ENCODE measurements at places on chromosomes 1 and 21. TPM values are rescaled to one million over a fixed set of nuclear protein-coding genes. Genes with fewer than 3 reads are reported as not detected.

DNA sequence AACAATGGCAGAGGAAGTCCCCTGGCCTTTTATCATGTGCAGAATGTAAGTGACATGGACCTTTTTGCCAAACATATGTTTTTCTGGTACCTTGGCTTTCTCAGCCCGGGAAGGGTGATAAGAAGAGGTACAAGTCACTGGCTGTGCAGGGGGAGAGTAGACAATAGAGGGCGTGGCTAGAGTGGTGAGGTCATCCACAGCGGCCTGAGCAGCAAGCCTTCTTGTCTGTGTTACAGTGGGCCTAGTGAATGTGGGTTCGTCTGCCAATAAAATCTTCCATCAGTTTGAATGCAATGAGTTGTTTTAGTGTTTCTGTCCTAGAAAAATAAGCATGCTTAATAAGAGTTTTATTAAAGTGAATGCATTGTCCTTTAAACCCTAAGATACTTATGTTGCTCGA is 59.0 kb upstream of the PGD start:
- peak; percentile 100 for ATAC-seq

DNA sequence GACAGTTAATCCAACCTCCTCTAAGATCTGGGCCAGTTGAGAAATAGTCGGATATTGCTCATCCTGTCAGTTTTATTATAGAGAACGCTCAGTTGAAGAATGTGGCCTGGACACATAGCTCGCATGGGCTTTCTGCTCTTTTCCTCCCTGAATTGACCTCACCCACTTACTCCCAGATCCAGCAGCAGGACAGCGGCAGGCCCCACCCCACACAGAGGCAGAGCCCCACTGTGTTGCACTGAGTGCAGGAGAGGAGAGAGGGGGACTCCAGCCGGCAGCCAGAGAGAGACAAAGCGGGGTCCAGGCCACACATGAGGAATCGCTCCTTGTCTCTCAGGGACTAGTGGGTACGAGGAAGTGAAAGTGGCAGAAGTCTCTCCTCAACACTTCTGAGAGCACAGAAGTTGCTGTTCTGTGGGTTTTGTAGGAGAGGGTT is 78.6 kb downstream of the LAMC1 start:
- ATAC-seq = no peak

GRCh38 chr1:183185941-183186490 is at the start of gene LAMC2:
TSS of gene LAMC2 (plus strand) at chr1:183186264. CDS start at chr1:183186353, 89 bp downstream.
- ATAC-seq = peak; percentile 73

GRCh38 chr1:184865831-184866230 is 108.5 kb downstream of the NIBAN1 start:
- ATAC-seq = no peak

The SPRR3 gene
- total RNA-seq = not detected

The SLC6A9 gene
- total RNA-seq = 7.2 TPM

- ATAC-seq = peak; percentile 8
These were observed 7.4 kb downstream of the PEX10 start for GRCh38 chr1:2404890-2405511.

DNA sequence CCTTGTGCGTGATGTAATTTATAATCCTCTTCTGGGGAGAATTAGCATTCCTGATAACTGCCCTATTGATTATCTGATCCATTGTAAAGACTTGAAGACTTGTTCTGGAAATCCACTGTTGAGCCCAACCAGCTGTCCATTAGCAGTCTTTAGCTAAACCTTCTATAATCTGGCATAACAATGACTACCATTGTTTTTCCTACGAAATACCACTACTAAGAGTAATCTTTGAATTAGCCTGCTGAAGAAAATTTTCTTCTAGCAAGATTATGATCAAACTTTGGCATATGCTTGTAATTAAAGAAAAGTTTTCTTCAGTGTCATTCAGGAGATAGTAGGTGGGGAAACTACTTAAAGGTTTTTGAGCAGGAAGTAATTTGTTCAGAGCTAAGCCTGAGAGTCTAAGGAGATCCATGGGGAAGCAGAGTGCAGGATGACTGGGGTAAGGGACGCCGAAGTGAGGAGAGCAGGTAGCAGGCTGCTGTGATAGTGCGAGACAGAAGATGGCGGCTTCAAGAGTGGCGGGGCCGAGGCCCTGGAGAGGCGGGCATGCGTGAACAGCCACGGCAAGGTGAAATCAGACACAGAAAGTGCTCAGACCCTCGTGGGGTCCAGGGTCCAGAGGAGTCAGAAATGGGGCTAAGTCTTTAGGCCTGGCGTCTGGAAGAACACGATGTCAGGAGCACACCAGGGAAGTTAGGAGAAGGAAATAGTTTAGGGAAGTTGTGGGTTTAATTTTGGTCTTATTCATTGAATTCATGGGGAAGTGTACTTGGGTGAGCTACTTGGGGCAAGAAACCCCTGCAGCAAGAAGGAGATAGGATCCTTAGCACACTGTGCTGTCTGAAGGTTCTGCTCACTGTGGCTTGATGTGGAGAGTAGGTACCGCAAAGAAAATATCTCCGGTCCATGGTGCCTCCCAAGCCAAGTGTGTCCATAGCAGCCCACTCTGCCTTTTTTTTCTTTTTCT is 112.6 kb upstream of the ADAR start:
- no peak for ATAC-seq

The SEMA4A gene
- total RNA-seq = 5.4 TPM

The GBP4 gene
- 0.43 TPM for total RNA-seq

DNA sequence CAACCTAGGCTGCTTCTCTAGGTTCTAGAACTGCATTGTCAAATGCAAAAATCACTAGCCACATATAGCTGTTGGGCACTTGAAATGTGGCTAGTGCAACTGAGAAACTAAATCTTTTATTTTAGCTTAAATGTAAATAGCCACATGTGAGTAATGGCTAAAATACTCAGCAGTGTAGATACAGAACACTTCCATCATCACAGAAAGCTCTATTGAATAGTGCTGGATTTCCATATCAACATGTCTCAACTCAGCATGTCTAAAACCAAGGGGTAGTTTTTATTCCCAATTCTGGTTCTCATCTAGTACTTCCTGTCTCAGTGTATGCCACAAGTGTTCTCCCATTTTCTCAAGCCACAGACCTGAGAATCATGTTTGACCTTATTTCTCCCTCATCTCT is 7.5 kb upstream of the TP53BP2 start:
- ATAC-seq = no peak

- no peak for ATAC-seq
These were observed 730.9 kb upstream of the PRMT6 start for GRCh38 chr1:106325600-106325999.

The C1orf122 gene
- 57.7 TPM for total RNA-seq

The PAPPA2 gene
- total RNA-seq = 10.3 TPM

The FABP3 gene
- total RNA-seq = 10.6 TPM

GRCh38 chr1:226021401-226021800 is 22.3 kb upstream of the SDE2 start:
- ATAC-seq = no peak

- no peak for ATAC-seq
These were observed 7.1 kb upstream of the NAV1 start for GRCh38 chr1:201531551-201532425.

GRCh38 chr1:189708674-189709073 is 769.0 kb downstream of the BRINP3 start:
- no peak for ATAC-seq

The ROR1 gene
- 1.6 TPM for total RNA-seq

- ATAC-seq = peak; percentile 77
These were observed 119.7 kb downstream of the HHAT start for GRCh38 chr1:210448297-210448892.

The TNFRSF8 gene
- 0.37 TPM for total RNA-seq

DNA sequence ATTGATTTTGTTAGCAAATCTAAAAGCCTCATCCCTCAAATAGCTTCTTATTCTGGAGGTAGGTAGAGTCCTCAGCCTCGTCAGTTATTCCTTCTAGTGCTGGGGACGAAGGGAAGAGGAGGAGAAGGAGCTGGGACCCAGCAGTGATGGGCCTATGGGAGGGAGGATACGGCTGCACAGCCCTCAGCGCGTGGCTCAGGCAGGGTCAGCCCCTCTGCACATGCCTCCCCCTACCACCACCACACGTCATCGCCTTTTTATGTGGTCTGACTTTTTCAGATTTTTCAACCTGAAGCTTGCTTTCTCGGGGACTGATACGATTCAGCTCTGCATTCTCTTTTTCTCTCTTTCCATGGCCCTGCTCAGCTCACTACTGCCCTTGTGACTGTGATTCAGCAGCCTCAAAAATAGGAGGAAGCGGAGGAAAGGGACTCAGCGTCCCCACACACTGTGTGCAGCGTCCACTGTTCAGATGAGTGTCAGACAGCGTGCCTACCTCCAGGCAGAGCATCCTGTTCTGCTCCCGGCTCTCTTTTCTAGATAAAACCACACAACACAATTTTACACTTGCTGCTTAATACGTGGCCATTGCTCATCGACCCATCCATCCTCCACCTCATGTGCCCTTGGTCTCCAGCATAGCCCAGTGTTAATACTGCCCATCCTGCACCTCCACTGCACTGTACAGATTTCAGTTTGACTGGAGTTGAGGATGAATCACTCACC is 827 bp downstream of the OR2B11 start:
- ATAC-seq = no peak

All from motor neuron (in vitro differentiated cells).